Mesothelial cell of epicardium (in vitro differentiated cells): ENCODE measurements at places on chromosomes 3 and 15. TPM values are rescaled to one million over a fixed set of nuclear protein-coding genes. Genes with fewer than 3 reads are reported as not detected.

- peaks cover 6% of the 10 kb centered on the region for H3K4me1 ChIP-seq
- no peaks in the 10 kb centered on the region for H3K36me3 ChIP-seq
- H3K4me3 ChIP-seq = no peak within 1 kb of the TSS
- H3K27me3 ChIP-seq = no peaks in the 10 kb centered on the region
These were observed at the start of gene CIDEC for GRCh38 chr3:9879830-9880549. TSS of gene CIDEC (minus strand) at chr3:9880253. CDS start at chr3:9878486, 1,767 bp downstream.

- H3K27ac ChIP-seq = no peak overlapping the region
- peaks cover 56% of the 10 kb centered on the region for H3K27me3 ChIP-seq
- no peaks in the 10 kb centered on the region for H3K36me3 ChIP-seq
These were observed 279.8 kb downstream of the UACA start for GRCh38 chr15:70483513-70483912.

Gene MME
- total RNA-seq = 29.3 to 33.3 TPM (median 31.7 TPM) in 3 replicates

Gene CP
- total RNA-seq = 22.6 to 28.4 TPM (median 24.2 TPM) in 3 replicates
